Activated CD4-positive, alpha-beta T cell treated with anti-CD3 and anti-CD28 coated beads, Interleukin-2, amount 50 U/mL, for 4 hours (primary cell): ENCODE measurements at places on chromosomes 3 and 15.

DNA sequence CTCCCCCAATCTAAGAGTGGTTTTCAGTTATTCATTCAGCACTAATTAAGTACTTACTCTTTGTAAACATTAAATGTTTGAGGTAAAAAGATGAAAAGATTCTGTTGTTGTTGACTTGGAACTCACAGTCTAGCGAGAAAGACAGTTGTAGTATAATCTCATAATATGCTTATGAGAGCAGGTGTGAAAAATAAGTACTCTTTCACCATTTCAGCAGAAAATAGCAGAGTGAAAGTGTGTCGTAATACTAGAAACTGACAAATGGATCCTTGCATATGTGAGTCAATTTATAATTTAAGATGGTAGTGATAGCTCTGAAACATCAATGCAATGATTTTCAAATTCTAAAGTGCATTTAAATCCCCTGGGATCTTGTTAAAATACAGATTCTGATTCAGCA lies 618.8 kb upstream of the CCDC54 start:
- no peak for DNase-seq

DNA sequence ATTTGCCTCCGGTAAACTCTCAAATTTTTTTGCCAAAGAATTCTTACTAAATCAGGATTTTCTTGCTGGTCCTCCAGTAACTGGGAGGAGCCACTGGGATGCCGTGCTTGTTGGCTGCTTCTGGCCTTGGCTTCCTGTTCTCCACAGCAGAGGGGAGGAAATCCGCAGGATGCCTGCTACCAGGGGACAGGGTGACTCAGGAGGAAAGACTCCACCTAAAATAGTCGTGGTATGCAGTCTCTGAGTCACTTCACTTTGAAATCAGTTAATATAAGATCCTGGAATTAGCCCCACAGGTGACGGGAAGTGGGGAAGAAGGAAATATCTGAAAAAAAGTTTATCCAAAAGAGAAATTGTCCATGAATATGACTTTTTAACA lies 6.5 kb upstream of the TM4SF18 start:
- no peak for DNase-seq

DNA sequence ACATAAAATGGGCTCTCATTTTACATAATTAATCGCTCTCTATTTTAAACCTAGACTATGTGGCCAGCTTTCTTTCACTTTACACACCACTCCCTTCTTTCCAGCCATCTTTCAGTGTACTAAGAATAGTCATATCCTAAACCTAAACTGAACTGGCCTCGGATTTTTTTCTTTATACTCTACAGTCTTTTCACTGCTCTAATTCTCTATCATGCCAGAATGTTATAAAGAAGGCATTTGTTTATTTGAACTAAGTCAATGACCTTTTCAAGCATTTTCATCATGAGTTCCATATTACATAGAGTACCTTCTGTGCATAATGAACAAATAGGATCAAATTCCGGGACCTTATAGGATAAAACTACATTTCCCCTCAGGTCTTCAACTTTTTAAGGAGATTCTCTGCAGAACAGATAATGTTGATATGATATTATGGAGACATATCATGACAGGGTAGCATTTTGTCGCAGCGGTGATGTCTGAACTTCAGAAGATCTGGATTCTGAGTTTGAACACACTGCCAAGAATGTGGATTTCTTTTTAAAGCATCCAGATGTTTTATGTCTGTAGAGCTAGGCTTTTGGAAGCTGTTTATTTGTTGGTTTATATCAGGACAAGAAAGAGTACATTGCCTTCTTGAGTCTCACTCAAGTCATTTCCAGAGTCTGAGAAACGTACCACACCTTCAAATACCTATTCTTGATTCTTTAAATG lies 1047.3 kb downstream of the MCTP2 start:
- no peak for DNase-seq

DNA sequence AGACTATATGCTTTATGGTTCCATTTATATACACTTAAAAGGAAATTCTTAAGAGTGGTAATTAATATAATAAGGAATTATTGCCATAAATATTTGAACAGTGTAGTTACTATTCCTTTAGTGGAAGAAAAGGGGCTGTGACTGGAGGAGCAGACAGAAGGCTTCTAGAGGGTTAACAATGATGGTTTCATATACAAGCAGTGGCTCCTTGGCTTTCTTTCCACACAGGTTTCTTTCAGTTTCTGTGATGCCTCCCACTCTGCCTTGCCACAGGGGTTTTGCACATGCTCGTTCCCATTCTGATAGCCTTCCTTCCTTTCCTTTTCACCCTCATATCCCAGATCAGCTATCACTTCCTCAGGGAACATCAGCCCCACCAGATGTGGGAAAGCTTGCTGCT lies 108.8 kb upstream of the LYSMD4 start:
- DNase-seq, result no peak

- DNase-seq, result no peak
These were observed 927 bp downstream of the SMAD6 start for GRCh38 chr15:66702787-66703539.

DNA sequence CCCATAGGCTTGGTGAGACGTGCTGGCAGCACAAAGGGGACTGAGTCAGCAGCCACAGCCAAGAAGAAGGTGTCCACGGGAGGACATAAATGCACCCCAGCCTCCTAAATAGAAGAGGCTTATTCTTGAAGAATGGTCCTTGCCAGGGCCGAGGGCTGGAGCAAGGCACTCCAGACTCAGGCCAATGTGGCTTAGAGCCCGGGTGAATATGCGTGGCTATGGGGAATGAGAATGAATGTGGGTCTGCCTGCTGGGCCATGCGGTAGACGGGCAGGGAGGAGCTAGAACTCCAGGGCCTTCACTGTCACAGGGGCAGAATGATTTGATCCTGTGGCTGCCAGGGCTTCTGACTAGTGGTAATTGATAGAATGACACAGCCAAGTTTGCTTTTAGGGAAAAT lies 34.0 kb downstream of the DHX30 start:
- no peak for DNase-seq

- DNase-seq, result no peak
These were observed 24.2 kb upstream of the SLC4A7 start for GRCh38 chr3:27508424-27508823.

GRCh38 chr3:190286014-190286413 lies 36.2 kb downstream of the CLDN1 start:
- no peak for DNase-seq

GRCh38 chr3:10315771-10316344 lies 5.1 kb downstream of the SEC13 start:
- DNase-seq, result no peak

- DNase-seq, result no peak
These were observed 6.9 kb downstream of the ADAMTS17 start for GRCh38 chr15:100334905-100335304.

DNA sequence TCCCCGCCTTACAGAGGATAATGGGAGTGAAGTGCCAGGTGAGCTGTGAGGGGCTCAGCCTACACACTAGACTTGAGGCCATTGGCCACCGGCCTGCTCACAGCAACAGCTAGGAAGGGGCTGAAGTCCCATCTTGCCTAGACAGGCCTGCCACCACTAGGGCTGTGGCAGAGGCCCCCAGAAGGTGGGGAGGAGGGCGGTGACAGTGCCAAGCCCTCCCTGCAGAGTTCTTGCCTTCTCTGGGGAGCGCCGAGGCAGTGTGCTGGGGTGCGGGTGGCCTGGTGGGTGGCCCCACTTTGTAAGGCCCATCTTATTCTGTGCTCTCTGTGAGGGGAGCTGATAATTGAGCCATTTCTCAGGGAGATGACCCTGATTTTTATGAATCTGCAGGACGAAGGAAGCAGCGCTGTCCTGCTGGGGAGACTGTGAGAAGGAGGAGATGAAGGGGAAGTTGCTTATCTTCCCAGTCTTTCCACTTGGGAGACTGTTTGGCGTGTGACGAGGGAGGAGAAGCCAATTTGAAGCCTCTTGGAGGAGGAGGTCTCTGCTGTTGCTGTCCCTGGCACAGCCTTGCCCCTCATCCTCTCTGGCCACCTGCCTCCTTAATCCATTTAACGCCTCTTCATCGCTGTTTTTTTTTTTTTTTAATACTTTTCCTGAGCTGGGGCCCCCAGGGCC lies 104.3 kb downstream of the LINGO1 start:
- DNase-seq, result no peak

GRCh38 chr3:72595376-72595775 lies 252.9 kb downstream of the SHQ1 start:
- DNase-seq, result no peak

DNA sequence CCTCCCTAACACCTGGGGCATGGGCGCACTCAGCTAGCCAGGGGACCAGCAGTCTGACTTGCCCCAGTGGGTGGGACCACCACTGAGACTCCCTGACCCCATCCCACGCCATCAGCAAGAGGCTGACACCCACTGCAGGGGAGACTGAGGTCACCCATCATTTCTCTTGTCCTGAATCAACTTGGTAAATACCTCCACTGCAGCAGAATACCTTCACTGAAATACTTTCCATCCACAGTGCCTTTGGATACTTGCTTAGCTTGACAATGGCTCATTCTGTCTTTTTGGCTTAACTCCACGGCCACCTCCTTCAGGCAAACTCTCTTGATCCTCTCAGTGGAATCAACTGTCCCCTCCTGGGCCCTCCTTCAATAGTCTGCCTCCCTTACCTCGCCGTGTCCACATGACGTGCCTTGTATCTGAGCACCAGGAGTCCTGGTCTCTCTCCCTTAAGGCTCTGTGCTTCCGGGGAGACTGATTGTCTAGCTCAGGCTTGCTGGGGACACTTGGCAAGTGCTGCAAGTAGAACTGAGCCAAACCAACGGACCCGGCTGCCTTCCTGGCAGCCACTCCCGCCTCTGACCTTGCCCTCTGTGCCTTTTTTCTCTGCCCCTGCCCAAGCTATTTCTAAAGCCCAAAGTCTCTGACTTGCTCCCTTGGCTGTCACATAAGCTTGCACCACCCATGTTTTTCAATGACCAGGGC lies 119.1 kb downstream of the ADCY5 start:
- DNase-seq, result no peak
